ENCODE measurements at places on chromosomes 12 and 14. TPM values are rescaled to one million over a fixed set of nuclear protein-coding genes. Genes with fewer than 3 reads are reported as not detected.
A peak's percentile ranks its signal among the peaks of the same experiment; 100 is the strongest.

DNA sequence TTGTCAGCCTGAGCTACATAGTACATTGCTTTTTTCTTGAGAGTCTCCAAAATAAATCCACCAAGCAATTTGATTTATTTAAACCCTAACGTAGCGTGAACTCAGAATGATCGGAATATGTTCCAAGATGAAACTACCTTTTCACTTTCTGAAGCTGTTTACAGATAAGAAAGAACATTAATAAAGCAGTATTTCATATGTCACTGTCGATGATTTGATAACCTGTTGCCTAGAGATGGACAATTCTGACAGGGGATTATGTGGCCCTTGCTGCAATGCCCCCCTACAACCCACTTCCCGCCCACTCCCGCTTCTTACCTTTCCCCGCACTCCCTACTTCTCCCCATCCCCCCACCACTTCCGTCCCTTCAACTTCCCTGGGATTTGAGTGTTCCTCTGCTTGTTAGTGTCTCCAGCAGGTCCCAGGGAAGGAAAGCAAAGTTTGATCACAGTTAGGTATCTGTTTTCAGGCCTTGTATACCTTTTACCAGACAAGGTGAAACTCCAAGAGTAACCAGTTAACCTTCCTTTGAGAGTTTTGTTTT lies 229.2 kb upstream of the HMGA2 start:
- no peak for DNase-seq

- peak; percentile 58 for DNase-seq
These were observed 708 bp downstream of the FAR2 start for GRCh38 chr12:29149691-29150281.

GRCh38 chr12:57258977-57259970 lies 8.3 kb upstream of the STAC3 start:
- no peak for DNase-seq

GRCh38 chr14:69004731-69005431 lies 25.8 kb upstream of the ACTN1 start:
- DNase-seq, result no peak

DNA sequence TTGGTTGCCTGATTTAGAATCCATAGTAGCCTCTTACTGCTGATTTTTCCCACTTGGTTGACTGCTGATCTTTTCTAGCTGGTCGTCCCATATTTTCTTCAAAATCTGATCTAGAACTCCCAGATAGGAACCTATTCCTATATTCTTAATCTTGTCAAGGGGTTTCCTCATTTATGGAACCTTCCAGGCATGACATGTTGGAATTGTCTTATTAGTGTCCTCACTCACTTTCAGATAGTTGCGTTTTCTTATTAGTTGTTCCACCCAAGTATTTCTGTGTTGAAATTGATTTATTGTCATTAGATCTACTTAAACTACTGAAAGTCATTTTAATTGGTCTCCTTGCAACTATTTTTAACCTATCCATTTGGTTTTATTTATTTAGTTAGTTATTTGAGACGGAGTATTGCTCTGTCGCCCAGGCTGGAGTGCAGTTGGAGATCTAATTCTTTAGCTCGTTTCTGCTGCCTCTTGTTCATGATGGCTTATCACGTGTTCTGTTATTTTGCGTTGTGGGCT lies 25.0 kb downstream of the KTN1 start:
- no peak for DNase-seq

DNA sequence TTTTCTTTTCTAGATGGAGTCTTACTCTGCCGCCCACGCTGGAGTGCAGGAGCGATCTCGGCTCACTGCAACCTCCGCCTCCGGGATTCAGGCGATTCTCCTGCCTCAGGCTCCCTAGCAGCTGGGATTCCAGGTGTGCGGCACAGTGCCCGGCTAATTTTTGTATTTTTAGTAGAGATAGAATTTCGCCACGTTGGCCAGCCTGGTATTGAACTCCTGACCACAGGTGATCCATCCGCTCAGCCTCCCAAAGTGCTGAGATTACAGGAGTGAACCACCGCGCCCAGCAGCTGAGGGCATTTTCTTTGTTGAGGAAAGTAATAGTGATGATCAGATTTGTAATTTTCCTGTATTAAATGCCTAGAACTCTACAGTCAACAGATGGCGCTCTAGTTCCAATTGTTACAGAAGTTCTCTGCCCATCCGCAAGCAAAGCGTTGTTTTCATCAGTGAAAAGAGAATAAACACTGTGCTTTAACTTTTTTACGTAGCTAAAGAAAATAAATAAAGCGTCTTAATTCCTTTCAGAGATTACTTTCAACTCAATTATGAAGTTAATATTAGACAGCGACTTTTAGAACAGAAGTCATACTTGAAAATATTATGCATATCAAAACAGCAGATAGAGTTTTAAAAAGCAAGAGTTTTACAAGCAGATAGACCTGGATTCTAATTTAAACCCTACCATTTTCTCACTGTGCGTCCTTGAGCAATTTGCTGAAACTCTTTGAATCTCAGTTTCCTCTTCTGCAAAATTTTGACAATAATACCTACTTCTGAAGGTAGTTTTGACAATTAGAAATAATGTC lies 335.1 kb downstream of the DUSP6 start:
- DNase-seq, result peak; percentile 86

DNA sequence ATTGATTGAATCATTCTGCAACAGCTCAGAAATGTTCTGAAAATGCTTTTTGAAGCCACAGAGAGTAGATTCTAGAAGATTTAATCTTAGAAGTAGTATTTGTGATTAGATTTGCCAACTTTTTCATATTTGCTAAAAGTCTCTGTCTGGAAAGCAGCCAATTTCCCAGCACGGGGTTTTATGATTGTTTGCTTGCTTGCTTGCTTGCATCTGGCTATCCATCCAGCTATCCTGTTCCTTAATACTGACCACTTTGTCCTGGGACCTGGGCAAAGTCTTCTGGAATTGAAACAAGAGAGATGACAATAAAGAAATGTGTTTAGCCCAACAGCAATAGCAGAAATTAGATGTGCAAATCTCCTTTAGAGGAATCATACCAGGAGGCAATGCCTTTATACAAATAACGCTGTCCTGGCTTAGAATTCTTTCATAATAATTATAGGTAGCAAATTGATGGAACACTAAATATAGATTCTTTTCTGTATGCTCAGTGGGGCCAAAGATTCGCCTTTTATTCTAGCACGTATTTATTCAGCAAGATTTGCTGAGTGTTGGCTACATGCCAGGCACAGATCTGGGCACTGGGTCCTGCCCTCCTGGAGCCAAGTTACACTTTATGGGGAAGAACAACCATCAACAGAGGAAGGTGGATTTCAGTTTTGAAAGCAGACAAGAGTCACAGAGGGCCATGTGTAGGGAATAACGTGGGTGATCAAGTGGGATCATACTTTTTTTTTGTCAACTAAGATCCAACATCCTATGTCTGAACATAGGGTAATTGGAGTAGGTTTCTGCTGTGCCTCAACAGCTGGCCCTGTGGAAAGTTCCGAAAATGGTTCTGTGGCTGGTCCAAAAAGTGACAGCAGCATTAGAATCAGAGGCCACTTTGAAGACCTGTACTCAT lies 25.3 kb downstream of the MYBPC1 start:
- no peak for DNase-seq

DNA sequence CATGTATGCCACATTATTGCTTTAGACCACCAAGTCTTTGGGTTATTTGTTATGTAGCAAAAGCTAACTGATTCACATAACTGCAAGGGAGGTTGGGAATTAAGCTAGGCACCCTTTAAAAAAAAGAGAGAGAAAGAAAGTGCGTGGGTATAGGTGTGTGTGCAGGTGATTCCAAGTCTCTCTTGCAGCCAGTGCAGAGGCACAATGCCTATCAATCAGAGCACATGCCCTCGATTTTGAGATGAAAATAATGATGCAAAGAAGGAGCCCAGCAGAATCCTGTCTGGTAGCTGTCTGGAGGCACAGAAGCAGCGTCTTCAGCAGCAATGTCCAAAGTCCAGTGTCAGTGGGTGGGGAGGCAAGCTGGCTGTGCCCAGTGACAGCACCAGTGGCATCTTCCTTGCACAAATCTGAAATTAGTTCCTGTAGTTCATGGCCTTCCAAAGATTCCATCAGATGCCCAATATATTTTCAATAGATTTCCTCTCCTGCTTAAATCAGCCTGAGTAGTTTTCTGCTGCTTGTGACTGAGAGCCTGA lies 62.4 kb upstream of the TBPL2 start:
- DNase-seq, result no peak

Gene OSGEP
- total RNA-seq, result 76.9 TPM

GRCh38 chr14:100093319-100093718 lies 28.1 kb downstream of the EVL start:
- no peak for DNase-seq

Gene TMEM132C
- total RNA-seq, result not detected

DNA sequence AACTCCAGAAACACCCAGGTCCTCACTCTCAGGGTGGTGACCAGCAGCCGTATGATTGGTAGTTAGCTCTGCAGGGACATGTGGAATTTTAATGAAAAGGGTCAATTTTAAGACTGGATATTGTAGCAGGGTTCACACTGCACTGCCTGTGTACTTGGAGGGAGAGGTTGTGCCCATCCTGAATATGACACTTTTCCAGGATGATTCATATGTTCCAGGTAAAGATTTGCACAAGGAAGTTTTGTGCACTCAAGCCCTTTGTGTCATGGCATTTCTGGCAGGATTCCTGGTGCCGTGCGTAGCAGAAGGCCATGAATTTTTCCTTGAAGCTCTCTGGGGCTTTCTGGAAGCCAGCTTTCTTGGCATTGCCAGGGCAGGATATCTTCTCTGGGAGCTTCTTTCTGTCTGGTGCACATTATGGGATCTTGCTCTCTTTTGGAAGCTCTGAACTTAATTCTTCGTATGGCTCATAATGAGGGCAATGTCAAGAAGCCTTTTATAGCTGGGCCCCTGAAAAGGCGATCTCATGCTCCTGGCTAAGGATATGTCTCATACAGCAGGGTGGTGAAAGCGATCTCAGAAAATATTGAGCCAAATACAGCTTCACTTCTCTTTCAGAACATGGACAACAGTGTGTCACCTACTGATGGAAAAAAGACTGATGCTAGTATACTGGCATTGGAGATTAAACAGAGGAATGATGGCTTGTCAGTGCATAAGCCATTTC lies 1133.9 kb downstream of the AACS start:
- no peak for DNase-seq

- DNase-seq, result no peak
These were observed 1.7 kb upstream of the DGLUCY start for GRCh38 chr14:91112194-91112593.

Data from activated CD4-positive, alpha-beta T cell treated with anti-CD3 and anti-CD28 coated beads, Interleukin-2, amount 10 ng/mL, durations not matched to agents 24 days and 14 days (primary cell).